Activated naive CD8-positive, alpha-beta T cell treated with anti-CD3 and anti-CD28 coated beads, Interleukin-2, amount 10 ng/mL, durations not matched to agents 7 days and 5 days (primary cell): ENCODE measurements at places on chromosomes 13 and 19. TPM values are rescaled to one million over a fixed set of nuclear protein-coding genes. Genes with fewer than 3 reads are reported as not detected.

- DNase-seq = peak; percentile 54
These were observed 31.3 kb upstream of the RGCC start for GRCh38 chr13:41426047-41426446.

RFPL4AL1 gene
- not detected for total RNA-seq

DNA sequence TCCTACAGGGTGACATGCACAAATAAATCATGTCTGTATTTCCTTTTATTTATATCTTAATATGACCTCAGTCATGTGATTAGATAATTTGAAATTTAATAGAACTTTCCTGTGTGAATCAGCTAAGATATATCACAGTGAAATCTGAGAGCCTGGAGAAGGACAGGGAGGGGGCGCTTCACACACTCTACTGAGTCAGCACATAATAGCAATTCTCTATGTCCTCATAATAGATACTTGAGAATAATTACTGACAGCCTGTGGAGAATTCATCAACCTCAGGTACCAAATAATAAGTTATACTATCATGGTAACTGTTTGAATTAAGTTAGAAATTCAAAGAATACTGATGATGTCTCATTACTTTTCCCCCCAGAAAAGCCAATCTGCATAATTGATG lies 98.0 kb upstream of the SLC10A2 start:
- DNase-seq = no peak

DNA sequence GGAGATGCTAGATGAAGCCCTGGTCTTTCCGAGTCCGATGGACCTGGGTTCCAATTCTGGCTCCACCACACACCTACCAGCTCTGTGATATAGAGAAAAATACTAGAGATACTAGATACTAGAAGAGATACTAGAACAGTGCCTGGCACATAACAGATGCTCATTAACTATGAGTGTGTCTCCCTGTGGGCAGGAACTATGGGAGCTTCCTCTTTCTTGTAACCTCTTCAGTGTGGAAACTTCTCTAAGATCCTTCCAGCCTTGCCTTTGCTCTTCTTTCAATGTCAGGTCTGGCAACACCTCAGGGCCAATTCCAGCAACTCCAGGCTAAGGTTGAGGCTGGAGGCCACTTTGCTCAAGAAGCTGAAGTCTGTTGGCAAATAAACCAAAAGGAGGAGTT lies 143.9 kb downstream of the KATNAL1 start:
- no peak for DNase-seq

CDC16 gene
- total RNA-seq = 91.1 TPM

- no peak for DNase-seq
These were observed 146.9 kb upstream of the SLC10A2 start for GRCh38 chr13:103213152-103213551.

DNA sequence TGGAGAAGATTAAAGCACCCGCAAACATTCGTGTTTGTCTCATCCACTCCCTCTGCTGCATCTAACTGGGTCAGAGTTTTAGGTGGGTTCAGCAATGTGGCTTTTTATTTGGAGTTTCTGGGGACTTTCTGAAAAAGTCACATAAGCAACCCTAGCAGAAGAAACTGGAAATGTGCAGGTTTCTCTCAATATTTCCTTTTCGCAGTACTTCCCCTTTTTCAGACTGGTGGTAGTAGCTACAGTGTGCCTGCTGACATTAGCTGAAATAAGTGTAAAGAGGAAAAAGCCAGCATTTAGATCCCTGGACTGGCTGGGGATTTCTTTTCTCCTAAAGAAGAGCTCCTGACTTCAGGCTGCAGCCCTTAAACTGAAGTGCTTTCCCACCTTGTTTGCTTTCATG lies 15.9 kb upstream of the OLFM4 start:
- no peak for DNase-seq

DNA sequence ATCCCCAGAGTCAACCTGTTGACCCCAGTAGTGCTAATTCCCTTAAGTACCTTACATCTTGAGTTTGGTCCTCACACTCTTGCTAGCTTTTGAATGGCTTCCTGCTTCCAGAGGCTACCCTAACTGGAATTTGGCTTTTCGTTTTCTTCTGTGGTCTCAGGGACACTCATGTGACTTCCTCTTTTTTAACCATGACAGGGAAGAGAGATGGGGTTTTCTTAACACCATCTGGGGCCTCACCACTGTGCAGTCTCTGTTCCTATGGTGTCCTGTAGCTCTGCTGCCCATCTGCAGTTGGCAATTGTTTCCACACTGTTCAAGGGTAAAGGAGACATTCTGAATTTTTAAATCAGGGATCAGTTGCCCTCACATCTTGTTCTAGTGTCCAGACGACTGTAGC lies 66.7 kb downstream of the SLC10A2 start:
- DNase-seq = no peak

DNA sequence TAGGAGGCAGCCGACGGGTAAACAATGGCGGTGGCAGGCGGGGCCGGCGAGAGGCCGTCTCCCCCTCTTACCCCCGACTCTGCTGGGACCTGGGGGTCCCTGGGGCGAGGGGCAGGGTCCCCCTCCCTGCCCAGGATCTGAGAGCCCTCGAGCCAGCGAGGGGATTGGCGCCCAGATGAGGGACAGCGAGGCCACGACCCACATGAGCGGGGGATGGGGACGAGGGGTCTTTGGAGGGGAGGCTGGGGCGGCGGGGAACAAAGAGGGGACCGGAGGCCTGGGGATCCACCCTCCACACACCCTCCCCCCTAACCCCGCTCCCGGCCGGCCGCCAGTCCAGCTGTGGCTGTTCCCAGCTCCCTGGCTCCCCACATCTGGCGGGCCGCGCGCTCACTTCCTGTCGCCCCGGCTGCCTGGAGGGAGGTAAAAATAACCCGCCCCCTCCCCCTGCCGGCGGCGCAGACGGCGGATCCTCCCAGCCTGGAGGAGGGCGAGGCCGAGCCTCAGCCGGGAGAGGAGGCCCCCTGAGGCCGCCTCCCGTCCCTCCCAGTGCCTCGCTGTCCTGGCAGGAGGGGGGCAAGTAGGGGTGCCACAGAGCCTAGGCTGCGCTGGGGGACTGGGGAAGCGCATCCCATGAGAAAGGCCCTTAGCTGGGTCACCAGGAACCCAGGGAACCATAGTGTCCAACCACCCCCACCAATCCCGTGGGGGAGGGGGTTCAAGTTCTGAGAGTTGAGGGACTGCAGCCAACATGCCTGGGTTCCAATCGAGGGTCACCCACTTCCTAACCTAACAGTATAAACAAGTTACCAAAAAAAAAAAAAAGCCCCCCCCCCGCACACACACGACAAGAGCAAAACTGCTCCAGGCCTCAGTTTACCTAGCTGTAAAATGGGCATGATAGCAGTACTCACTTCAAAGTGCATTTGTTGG lies 29.3 kb upstream of the NANOS3 start:
- DNase-seq = peak; percentile 84

DNA sequence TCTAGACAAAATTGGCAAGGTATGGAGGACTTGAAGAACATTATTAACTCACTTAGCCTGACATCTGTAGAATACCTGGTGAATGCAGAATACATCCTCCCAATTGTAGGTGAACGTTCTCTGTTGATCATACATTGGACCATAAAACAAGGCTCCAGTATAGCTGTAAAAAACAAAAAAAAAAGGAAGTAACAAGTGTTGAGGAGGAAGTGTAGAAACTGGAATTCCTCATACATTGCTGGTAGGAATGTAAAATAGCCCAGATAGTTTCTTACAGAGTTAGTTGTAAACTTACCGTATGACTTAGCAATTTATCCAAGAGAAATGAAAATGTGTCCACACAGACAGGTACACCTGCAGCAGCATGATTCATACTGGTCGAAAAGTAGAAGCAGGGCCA lies 44.8 kb downstream of the TSSK6 start:
- DNase-seq = no peak

CLEC17A gene
- 0.17 TPM for total RNA-seq

GRCh38 chr19:39402346-39403300 lies 4.0 kb upstream of the ZFP36 start:
- DNase-seq = peak; percentile 79

- DNase-seq = no peak
These were observed 60.3 kb downstream of the ARHGAP35 start for GRCh38 chr19:46921071-46921470.

DNA sequence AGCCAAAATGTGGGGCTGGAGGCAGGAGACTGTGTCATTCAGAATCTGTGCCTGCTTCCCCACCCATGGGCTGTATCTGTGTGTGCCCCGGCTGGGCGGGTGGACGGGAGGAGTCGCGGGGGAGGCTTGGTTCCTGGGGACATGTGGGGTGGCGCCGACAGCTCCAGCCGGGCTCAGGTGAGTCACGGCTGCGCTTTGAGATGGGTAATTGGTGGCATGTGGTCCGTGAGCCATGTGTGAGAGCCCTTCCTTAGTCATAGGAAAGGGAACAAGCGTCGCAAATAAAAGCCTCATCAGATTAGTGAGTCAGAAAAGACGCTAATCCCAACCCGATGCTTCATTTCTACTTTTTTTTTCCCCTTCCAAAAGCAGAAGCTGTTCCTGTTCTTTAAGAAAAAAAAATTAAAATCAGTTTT lies 118.6 kb upstream of the ZNF536 start:
- DNase-seq = no peak

DNA sequence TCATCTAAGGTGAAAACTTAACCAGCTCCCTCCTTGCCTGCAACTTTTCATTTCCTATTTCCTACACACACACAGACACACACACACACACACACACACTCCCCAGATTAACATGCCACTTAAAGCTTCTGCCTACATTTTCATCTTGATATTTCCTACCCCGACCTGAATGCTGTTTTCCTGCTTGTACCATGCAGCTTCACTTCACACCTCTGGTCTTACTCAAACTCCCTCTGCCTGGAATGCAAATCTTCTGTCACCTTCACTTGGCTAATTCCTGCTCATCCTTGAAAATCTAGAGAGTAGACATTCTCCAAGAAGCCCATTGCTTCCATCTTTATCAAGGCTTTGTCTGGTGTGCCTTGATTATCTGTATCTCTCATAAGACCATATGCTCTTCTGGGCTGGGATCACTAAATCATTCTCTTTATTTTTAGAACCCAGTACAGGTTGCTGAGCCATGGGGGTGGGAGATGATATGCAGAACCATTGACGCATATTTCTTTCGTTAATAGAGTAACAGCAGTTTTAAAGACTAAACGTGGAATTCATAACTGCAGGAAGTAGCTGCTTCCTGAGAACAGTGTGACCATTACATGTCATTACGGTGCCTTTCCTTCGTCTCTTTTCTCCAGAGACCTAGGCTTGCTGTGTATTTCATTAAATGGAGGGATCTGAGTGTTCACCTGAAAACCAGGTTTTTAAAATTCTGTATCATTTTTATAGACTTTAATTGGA lies 37.7 kb downstream of the CNMD start:
- no peak for DNase-seq

FOXA3 gene
- not detected for total RNA-seq

DNA sequence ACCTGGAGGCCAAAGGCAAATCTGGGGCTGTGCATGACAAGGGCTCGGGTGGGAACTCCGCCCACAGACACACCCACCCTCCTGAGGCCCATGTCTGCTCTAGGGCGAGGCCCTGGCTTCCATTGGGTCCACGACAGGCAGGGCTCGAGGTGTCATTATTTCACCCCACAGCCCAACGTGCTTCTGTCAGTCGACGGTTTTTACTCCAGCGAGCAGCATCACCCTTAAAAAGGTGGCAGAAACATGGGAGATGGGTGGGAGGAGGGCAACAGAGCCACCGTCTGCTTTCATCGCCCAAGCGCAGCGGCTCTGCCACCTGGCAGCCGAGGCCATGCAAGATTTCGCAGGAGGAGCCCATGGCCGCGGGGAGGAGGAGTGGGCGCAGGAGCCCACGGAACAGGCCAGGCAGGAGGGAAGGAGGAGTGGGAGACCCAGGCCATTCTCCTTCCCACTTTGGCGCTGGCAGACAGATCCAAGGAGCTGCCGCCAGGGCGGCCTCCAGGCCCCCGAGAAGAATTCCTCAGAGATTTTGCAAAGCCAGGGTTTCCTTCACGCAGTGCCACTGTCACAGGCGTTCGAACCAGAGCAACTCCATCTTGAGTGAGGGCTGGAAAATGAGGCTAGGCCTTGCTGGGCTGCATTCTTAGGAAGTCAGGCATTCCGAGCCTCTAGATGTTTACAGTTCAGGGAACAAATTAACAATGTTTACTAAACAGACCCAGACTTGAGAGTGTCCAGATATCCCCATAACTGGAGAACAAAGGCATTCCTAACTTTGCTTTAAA lies 49.3 kb upstream of the TUBGCP3 start:
- no peak for DNase-seq

SGCG gene
- not detected for total RNA-seq

ZNF541 gene
- 0.30 TPM for total RNA-seq

DNA sequence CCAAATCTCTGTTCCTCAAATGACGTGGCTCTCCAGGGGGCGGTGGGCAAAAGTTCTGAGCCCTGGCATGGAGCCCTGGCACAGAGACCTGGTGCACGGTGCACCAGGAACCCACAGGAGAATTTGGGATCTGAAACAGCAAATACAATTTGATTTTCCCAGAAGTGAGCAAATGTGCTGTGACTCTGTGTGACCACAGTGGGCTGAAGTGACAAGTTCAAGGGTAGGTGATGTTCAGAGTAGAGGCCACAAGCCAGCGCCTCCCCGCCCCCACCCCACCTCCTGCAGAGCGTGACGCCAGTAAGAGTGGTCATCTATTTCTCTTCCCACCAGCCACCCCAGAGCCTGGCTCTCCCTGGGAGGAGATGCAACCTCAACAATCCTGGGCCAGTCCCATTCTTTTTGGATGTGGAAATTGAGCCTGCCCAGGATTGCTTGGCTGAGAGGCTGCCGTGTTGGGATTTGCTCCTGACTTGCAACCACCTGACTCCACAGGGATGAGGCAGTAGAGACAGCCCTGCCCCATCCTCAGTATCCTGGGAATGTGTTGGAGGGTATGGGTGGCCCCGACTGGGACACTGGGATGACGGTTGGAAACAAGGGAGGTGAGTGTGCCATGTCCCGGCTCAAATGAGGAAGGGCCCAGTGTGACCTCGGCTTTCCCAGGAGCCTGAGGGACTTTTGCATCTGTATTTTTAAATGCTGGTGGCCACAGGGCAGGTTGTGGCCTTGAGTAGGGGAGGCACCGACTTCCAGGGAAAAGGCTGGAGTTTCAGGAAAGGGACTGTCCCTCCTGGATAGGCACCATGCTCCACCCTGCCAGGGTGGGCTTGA lies 11.1 kb upstream of the BCL3 start:
- no peak for DNase-seq

DNA sequence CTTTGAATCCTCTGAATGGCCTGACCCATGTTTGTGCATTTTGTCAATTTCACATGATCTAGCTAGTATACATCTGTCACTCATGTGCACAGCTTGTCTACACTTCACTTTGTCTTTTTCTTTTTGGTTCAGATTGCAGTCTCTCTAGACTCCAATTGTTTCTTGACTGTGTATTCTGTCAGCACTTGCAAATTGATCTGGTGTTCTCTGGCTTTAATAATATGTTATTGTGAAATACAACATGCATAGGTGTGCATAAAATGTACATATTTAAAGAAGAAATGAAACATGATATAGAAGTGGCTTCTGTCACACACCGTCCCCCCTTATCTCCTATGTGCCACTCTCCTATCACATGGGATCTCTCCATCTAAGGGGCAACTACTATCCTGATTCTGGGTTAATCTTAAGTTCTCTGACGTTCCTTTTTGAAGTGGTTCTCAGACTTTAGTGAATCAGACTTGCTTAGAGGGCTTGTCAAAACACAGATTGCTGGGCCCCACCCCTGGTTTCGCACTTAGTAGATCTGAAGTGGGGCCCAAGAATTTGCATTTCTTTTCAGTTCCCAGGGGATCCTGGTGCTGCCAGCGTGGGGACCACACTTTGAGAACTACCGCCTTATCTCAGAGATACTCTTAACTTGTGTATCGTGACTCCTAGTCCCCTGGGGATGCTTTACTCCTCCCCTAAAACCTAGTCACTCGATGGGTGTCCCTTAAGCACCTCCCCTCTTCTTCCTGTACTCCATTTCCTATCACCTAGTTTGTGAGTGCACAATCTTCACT lies 5.8 kb downstream of the KRTDAP start:
- no peak for DNase-seq
